ENCODE measurements at places on chromosomes 3 and 15.

DNA sequence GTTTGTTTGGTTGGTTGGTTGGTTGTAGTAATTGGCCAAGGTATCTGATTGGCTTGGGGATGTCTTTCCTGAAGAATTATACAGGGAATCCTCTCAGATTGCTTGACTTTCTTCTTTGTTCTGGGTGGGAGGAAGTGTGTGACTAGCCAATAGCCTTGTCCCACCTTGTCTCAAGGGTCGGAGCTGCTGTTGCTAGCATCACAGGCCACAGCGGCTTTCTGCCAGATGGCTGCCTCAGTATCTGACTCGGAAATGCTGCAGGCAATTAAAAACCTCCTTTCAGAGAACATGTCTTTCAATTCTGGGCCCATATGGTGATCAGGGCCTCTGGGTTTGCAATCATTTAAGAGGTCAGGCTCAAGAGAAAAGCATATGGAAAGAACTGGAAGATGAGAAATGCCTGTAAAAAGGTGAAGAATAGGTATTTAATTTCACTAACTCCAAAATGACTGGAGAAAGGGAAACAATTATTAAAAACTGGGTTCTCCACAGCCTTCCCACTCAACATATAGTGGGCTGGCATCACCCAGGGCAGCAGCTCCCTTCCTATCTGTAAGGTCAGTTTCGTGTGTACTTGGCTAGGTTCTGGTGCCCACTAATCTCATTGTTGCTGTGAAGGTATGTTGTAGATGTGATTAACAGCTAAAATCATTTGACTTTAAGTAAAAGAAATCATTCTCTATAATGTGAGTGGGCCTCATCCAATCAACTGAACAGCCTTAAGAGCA, 32.4 kb downstream of the TGFBR2 start:
- no peak for DNase-seq

GRCh38 chr3:144923046-144923775, 951.6 kb downstream of the DIPK2A start:
- no peak for DNase-seq

DNA sequence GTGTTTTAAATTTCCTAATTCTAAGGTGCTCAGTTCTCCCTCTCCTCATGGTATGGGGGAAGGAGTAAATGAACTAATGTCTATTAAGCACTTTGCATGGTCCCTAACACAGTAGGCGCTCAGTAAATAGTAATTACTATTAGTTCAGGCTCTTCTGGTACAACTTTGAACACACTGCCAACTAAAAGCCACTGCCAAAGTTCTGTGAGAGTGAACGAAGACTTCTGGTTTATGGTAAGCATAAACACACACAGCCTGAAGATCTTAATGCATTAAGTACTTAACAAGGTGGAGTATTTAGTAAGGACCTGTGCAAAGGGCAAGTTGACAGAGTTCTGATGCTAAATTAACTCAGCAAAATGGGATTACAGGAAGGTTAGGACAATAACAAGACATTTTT, 24.7 kb downstream of the RARB start:
- DNase-seq: no peak

DNA sequence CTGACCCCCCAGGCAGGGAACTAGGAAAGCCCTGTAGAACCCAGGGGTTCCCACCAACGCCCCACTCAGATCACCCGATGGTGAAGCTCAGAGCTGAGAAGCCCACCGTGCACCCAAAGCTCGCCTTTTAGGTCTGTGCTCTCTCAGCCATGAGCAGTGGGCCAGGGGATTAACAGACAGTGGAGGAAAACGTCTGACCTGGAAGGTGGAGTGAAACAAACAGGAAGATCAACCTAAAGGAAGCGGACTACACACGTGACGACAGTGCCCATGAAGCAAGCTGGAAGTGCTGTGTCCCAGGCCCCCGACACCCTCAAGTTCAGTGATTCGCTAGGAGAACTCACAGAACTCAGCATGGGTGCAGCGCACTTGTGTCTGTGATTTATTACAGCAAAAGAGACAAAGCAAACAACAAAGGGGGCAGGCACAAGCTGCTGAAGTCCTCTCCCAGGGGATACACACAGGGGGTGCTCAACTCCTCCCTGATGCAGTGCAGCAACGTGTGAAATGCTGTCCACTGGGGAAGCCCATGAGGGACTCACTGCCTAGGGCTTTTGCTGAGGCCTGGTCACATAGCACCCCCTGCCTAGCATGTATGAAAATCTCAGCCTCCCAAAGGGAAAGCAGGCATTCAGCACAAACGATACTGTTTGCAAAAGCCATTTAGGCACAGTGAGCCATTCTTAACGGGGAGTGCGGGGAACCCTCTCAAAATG, 43.5 kb downstream of the CFAP92 start:
- no peak for DNase-seq

DNA sequence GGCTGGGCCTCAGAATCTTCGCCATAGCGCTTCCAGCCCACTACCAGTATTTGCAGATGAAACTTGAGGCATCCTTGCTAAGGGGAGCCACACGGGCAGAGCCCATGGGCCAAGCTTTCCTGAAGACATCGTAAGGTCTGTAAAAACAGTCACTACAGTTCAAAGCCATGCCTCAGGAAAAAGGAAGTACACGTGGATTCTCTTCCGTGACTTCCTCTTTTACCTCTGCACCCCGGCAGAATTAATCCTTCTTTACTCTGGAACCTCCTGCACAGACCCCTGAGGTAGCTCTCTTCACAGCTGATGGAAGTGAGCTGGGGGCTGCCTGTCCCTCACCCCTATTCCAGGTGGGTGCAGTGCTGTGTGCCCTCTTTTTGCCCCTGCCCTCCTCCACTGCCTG, 129.2 kb downstream of the CHDH start:
- DNase-seq: no peak

- DNase-seq: no peak
Measured at GRCh38 chr3:55792009-55792408, 304.9 kb upstream of the WNT5A start.

DNA sequence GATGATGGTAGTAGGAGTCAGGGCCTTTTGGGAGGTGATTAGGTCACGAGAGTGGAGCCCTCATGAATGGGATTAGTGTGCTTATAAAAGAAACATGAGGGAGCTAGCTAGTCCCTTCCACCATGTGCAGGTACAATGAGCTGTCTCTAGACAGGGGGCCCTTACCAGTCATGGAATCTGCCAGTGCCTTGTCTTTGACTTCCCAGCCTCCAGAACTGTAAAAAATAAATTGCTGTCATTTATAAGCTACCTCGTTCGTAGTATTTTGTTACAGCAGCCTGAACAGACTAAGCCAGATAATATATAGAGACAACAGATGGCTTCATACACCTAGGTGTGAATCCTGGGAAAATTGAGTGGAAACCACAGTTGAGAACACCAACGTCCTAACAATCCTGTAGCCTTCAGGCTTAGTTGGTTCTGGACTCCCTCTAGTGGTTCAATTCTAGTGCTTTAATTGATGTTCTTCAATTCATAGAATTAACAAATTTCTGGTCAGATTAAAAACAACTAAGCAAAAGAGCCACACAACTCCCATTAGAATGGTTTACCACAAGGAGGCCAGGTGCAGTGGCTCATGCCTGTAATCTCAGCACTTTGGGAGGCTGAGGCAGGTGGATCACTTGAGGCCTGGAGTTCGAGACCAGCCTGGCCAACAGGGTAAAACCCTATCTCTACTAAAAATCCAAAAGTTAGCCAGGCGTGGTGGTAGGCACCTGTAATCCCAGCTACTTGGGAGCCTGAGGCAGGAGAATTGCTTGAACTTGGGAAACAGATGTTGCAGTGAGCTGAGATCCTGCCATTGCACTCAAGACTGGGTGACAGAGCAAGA, 21.3 kb upstream of the GATM start:
- DNase-seq: no peak

- DNase-seq: no peak
Measured at GRCh38 chr15:53862386-53862785, 102.9 kb upstream of the WDR72 start.

DNA sequence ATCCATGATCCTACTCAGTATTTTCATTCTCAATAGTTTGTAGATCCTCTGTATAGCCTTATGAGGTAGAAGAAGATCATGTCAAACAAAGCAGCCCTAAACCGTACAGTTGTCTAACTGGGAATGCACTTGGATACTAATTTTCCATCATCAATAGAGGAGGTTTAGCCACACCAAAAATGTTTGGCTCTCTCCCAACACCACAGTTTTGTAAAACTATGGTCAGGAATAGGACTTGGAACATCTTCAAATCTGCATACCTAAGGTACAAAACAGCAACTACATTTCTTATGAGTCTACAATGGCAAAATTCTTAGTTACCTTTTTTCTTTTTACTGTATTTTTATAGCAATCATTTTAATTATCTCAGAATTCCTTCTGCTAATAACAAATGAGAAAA, 1001.6 kb downstream of the ROBO2 start:
- no peak for DNase-seq

DNA sequence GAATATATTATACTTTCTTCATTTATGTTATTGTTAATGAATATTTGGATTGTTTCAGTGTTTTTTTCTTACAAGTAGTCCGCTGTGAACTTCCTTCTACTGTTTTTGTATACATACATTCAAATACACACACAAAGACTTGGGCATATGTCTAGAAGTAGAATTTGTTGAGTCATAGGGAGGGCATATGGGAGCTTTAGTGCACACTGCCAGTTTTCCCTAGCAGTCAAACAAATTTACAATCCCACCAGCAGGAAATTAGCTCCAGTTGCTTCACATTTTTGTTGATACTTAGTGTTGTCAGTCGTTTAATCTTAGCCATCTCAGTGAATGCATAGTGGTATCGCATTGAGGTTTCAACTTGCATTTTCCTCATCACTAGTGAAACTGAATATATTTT, 492.3 kb downstream of the DIPK2A start:
- no peak for DNase-seq

GRCh38 chr15:60255390-60255789, 142.4 kb downstream of the ANXA2 start:
- DNase-seq: no peak

DNA sequence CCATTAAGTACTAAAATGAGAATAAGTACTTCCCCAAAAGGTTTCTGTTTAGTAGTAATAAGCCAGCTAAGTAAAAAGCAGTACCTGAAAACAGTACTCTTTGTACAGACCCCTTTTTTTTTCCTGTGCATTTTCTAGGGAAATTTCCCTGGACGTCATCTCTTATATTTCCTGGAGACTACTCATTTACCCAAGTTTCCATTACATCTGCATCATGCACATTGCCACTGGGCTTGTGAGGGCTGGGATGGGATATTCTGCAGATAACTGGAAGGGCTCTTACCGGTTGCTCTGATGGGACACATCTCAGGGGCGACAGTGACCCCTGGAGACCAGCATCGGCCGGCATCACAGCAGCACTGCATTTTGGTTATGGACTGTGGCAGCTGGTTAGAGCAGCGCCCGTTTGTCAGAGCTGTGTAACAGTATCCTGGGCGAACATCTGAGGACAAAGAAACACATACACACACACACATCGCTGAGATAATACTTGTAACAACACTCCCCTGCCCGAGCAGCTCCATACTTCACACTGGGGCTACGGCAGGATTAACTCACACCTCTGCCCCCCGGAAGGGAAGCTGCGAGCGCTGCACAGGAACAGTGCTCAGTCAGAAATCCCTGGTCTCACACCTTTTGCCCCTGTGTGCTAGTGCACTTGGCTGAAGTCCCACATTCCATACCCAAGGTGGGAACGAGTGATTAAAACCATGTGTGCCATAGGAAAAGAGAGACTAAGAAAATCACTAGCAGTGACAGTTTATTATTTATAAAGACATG, 124.9 kb downstream of the FBN1 start:
- DNase-seq: no peak

GRCh38 chr15:35871812-35872211, 325.8 kb upstream of the DPH6 start:
- no peak for DNase-seq

DNA sequence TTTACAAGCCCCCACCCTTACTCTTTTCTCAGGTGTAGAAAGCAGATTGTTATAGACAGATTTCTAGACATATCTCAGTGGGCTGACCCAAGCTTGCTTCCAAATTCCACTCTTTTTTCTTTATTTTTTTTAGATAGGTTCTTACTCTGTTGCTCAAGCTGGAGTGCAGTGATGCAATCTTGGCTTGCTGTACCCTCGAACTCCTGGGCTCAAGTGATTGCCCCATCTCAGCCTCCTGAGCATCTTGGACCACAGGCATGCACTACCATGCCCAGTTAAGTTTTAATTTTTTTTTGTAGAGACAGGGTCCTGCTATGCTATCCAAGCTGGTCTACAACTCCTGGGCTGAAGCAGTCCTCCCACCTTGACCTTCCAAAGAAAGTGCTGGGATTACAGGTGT, 53.5 kb upstream of the ADAMTS9 start:
- no peak for DNase-seq

DNA sequence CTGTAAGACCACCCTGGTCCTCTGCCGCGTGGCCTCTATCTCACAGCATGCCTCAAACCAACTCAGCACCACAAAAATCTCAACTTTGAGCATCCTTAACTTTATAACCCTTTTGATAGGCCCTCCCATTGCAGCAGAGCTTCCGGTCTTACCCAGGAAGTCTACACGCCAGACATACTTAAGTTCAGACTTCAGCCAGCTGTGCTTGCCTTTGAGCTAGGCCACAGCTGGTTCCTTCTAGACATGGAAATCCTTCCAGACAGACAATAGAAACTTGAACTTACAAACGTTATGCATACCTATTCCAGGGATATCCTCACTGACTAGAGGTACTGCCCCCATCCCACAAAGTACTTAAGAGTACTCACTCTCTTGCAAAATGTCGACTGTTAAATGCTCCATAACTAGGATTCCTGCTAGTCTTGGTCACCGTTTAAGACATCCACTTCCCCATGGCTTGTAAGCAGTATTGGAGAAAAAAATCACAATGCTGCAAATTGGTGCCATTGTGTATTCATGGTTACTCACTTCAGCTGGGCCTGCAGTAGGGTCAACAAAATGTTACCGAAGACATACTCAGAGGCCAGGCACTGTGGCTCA, 183.5 kb downstream of the TBL1XR1 start:
- DNase-seq: no peak

Measured in esophagus squamous epithelium (tissue), 5 donors.